ENCODE measurements at places on chromosomes 13 and 19.

- DNase-seq, result no peak
These were observed 855 bp downstream of the LYL1 start for GRCh38 chr19:13101590-13102415.

DNA sequence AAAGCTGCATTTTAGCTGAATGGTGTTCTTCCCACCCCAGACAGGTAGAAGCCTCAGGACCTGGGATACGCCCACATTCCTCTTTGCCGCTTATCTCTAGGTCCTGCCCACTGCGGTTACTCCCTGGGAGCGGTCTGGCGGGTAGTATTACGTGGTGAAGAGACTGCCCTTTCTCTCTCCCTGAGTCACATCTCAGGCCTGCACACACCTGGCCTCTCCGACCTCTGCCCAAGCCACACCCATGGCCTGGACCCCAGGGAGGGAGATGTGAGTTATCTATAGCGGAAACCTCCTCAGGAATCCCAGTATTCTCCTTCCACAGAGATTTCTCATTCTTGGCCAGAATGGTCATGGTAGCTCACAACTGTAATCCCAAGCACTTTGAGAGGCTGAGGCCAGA, 17.3 kb downstream of the RHPN2 start:
- no peak for DNase-seq

DNA sequence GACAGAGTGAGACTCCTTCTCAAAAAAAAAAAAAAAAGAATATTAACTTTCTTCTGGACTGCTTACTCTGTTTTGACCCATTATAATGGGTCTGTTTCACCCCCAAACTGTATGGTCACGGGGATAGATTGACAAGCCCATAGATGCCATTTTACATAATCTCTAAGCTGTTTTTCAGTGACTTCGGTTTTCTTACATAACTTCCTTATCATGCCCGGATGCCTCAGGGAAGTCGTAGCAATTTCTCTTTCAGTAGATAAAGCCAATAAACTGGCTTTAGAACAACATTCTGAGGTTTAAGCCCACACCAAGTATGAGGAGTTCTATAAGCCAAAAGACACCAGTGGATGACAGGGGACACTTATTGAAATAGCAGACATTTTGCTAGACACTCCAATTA, 5.9 kb upstream of the ZNF254 start:
- DNase-seq, result no peak

- DNase-seq, result no peak
These were observed 1.9 kb upstream of the C1QTNF9 start for GRCh38 chr13:24307211-24308067.

- no peak for DNase-seq
These were observed 64.2 kb downstream of the URI1 start for GRCh38 chr19:30006207-30006606.

GRCh38 chr19:19571071-19571786, 33.2 kb downstream of the CILP2 start:
- DNase-seq, result no peak

GRCh38 chr19:12648088-12648487, 18.5 kb downstream of the MAN2B1 start:
- no peak for DNase-seq

DNA sequence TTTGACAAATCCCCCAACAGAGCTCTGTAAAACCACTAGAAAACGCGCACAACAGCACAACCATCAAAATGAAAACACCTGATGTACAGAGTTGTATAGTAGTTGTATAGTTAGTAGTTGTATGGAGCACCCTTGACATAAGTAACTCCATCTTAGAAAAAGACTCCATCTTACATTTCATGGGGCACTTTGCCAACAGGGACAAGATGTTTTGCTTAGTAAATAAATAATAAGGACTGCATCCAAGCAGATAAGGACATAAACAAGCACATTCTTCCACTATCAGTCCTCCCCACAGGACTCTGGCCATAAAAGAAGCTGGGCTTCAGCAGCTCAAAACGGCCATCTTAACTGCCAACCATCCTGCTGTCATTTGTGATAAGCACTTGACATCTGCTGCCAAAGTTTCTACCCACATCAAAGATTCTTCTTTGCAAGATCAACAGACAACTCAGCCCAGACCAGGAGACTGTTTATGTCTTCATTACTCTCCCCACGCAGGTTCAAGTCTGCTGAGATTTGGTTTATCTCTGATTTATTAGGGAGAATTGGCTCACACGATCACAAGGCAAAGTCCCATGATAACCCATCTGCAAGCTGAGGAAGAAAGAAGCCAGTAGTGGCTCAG, 20.7 kb upstream of the ZNF331 start:
- no peak for DNase-seq

- DNase-seq, result peak; percentile 53
These were observed 27.4 kb downstream of the GRIK5 start for GRCh38 chr19:42042455-42043170.

DNA sequence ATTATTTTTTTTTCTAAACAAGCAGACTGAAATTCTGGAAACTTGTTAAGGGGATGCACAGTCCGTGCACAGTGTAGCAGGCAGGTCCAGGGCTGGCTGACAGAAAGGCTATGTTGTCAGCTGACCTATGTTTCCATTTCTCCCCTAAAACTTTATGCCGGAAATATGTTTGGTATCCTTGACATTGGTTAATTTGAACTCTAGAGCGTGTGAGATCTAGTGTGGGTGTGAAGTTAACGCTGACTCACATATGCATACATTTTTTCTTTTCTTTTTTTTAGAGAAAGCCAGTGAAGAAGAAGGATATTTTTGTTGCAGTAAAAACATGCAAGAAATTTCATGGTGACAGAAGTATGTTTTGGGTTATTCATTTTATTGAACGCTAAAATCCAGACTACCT, 76.6 kb downstream of the B3GLCT start:
- DNase-seq, result no peak

- DNase-seq, result no peak
These were observed 20.4 kb upstream of the OBI1 start for GRCh38 chr13:78679329-78679728.

GRCh38 chr13:33865945-33866344, 48.0 kb downstream of the RFC3 start:
- no peak for DNase-seq

DNA sequence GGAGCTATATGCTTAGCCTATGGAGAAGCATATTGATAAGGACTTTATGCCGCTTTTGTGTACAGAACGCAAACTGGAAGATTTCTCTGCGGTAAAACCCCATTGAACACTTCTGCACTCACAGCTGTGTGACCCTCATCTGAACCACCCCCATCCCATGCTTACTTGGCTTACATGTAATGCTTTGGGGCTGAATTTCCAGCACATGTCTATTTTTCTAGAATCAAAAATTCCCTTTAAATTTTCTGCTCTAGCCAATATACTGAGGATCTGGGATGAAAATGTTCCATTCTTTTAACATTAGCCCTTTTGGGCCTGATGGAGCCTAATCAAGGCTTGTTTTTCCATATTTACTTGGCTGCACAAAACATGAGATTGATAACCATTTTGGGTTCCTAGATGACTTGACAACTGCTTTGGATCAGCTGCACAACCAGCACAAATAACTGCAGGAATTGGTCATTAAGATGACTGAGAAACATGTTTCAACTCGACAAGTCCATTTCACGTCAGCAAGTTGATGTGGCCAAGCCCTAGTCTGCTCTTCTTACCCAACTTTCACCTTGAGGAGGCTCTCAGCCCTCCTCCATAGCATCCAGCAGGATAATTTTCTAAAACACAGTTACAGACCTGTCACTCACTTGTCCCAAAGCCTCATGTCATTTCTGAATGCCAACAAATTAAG, 52.4 kb downstream of the TNFSF11 start:
- DNase-seq, result no peak

GRCh38 chr13:39915418-39915817, 260.0 kb downstream of the COG6 start:
- DNase-seq, result no peak

DNA sequence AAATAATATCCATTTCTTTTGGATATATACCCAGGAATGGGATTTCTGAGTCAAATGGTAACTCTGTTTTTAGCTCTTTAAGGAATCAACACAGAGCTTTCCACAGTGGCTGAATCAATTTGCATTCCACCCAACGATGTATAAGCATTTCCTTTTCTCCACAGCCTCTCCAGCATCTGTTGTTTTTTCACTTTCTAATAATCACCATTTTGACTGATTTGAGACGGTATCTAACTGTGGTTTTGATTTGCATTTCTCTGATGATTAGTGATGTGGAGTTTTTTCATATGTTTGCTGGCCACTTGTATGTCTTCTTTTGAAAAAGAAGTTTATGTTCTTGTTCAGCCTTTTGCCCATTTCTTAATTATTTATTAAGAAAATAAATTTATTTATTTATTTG, 352.2 kb upstream of the OBI1 start:
- DNase-seq, result no peak

GRCh38 chr13:97366172-97366688, 67.7 kb upstream of the RAP2A start:
- DNase-seq, result no peak
